Activated CD4-positive, CD25-positive, alpha-beta regulatory T cell (primary cell): ENCODE measurements at places on chromosomes 3 and 15.

DNA sequence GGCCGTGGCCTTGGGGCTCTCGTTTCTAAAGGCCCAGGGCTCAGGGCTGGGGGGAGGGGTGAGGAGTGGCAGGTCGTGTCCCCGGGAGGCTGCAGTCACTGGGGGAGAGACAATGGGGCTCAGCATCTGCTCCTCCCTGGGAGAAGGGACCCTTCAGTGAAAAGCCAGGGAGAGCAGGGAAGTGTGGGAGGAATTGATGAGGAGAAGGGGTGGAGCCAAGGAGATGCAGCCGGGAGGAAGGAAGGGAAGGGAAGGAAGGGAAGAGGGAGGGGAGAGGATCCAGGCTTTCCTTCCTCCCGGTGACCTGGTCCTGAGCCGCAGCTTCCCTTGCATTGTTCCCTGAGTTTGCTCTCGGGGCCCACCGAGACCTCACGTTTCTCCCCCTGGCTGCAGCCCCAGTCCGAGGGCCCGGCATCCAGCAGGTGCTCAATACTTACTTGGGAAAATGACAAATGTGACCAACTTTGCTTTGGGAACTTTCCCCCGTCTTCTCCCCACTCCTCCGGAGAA is 1.4 kb upstream of the ZNF710 start:
- no peak for DNase-seq

- DNase-seq, result no peak
Observed at GRCh38 chr15:63353887-63354286, 27.8 kb downstream of the CA12 start.

DNA sequence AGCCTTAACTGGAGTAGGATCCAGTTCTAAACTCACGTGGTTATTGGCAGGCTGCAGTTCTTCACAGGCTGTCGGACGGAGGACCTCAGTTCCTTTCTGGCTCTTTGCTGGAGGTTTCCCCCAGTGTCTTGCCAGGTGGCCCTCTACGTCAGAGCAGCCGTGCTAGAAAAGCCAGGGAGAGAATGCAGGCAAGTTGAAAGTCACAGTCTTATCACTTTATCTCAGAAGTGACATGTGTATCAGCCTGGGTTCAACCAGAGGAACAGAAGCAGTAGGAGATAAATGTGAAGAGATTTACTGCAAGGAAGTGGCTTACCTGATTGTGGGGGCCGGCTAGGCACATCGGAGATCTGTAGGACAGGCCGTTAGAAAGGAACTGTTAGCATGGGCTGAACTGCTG is 125.3 kb upstream of the BNIP2 start:
- DNase-seq, result no peak

- no peak for DNase-seq
Observed at GRCh38 chr3:170278627-170279026, 56.4 kb downstream of the PRKCI start.

DNA sequence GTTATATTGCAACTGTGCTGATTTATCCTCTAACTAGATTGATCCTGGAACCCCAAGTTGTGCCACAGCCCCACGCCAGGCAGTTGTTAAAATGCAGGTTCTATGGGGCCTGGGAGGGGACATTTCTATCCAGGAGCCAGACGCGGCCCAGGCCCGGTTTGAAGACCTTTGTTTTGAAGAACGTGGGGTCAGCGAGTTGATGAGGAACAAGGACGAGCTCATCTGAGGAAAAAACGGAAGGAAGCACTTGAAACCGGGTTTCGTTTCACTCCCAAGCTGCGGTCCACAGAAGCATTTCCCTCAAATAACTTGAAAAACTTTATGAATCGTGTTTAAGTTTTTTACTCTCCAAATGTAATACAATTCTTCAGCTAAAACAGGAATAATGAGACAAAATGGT is 76.4 kb downstream of the CHSY1 start:
- DNase-seq, result no peak
